Effector CD8-positive, alpha-beta T cell (primary cell): ENCODE measurements at places on chromosomes 4 and X.
A peak's percentile ranks its signal among the peaks of the same experiment; 100 is the strongest.

GRCh38 chrX:103846386-103846785 lies 14.3 kb upstream of the RAB9B start:
- DNase-seq: no peak

GRCh38 chr4:186606591-186606992 lies 51.2 kb upstream of the MTNR1A start:
- DNase-seq: no peak

- no peak for DNase-seq
Measured at GRCh38 chr4:10295301-10295700, 161.9 kb downstream of the ZNF518B start.

DNA sequence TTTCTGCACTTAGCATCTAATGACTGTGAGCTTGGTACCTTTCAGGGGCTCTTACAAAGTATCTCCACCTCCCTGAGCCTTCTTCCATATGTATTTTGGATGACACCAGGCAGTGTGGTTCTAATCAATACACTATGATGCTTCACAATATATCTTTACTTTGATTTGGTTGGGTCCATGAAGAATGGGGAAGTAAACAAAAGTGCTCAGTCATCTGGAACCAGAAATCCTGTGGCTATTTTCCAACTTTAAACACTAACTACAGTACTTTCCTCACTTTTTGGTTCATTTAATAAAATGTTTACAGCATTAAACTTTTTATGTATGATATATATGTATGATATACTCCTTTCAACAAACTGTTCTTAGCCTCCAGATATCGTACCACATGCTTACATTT lies 216.4 kb upstream of the AFF2 start:
- DNase-seq: no peak

DNA sequence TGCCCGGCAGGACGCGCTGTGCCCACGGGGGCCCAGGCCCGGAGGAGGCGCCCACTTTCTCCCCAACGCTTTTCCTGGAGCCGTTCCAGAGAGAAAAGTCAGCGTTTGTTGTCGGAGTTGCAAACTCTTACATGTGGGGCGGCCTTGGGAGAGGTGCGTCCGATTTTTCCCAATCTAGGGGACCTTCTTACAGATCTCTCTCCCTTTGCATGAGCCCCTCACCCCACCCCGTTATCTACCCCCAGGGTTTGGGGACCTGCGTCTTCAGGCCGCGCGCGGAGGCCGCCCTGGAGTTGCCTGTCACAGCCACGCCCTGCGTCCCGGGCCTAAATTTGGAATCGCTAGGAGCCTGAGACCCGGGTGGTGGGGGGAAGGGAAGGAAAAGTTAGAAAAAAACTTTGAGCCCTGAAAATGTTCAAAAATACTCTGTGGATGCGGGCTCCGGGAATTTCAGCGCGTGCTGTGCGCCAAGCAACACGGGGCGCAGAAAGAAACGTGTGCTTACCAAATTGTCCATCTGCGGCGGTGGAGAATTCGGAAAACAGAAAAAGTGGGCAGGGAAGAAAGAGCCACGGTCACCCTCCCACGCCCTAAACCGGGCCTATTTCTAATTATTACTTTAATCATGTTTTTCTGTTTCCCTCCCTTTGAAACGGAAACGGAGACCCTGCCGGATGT lies 587 bp downstream of the CD99 start:
- DNase-seq: no peak

DNA sequence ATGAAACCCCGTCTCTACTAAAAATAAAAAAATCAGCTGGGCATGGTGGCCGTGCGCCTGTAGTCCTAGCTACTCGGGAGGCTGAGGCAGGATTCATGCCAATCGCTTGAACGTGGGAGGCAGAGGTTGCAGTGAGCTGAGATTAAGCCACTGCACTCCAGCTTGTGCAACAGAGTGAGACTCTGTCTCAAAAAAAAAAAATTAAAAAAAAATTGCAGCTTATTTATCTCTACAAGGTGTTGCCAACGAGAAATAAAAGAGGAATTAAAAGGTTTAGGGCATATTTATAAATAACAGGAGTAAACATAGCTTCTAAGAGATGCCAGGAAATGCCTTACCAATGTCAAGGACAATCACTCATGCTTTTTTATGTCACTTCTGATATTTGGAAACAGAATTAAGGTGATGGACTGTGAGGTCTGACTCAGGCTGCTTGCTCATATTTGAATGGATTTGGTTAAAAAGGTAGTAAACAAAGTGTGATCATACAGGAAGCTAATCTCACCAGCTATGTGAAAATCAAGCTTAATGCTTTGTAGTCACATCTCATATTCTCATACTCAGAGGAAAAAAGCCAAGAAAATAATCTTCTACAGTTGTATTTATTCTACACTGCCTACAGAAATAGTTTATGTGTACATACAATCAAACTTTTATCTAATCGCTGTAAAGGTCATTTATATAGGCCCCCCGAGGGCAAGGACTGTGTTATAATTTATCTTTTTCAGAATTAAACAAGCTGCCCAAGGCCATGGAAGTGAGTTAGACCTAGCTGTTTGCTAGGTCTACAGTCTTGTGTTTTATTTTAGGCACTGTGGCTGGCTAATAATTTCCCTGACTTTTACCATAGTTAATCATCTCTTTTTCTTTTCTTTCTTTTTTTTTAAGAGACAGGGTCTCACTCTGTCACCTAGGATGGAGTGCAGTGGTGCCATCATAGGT lies 61.1 kb upstream of the RBMX start:
- no peak for DNase-seq

DNA sequence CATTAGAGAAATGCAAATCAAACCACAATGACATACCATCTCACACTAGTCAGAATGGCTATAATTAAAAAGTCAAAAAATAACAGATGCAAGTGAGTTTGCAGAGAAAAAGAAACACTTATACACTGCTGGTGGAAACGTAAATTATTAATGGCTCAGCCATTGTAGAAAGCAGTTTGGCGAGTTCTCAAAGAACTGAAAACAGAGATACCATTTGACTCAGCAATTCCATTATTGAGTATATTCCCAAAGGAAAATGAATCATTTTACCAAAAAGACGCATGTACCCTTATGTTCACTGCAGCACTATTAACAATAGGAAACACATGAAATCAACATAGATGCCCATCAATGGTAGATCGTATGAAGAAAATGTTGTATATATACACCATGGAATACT lies 75.0 kb downstream of the NAA11 start:
- DNase-seq: no peak

DNA sequence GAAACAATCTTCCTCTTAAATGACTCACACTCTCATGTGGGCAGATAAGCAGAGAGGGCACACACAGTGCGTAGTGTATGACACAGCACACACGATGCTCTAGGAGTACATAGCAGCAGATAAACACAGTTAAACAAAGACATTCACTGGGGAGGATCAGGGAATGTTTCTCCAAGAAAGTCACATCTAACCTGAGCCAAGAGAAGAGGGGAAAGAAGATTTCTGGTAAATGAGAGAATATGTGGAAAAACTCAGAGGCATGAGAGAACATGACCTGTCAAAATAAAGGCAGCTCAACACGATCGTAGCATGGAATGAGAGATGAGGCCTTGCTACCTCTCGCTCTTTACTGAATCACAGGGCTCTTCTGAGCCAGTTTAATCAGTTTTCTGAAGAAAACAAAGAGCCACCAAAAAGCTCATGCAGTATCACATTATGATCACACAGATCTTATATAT lies 251.0 kb downstream of the ANK2 start:
- no peak for DNase-seq

GRCh38 chr4:118086344-118086743 lies 52.1 kb downstream of the NDST3 start:
- no peak for DNase-seq

DNA sequence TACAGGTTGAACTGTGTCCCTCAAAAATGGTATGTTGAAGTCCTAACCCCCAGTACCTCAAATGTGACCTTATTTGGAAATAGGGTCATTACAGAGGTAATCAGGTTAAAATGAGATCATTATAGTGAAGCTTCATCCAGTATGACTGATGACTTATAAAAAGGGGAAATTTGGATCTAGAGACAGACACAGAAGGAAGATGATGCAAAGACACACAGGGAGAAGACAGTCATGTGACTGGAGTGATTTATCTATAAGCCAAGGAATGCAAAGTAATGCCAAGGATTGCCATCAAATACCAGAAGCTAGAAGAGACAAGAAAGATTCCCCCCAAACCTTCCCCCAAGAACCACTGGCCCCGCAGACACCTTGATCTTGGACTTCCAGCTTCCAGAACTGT lies 155.2 kb downstream of the RBMX2 start:
- no peak for DNase-seq

- no peak for DNase-seq
Measured at GRCh38 chr4:47704693-47705325, 133.1 kb downstream of the CORIN start.

GRCh38 chrX:153687121-153688039 lies at the start of gene SLC6A8:
TSS of gene SLC6A8 (plus strand) at chrX:153687926. CDS start at chrX:153688575, 649 bp downstream.
- DNase-seq: peak; percentile 9

- DNase-seq: no peak
Measured at GRCh38 chrX:74250574-74250973, 53.4 kb upstream of the ZCCHC13 start.

GRCh38 chr4:184645904-184646610 lies 3.2 kb downstream of the CASP3 start:
- no peak for DNase-seq

- no peak for DNase-seq
Measured at GRCh38 chr4:141810038-141810711, 173.8 kb downstream of the IL15 start.

DNA sequence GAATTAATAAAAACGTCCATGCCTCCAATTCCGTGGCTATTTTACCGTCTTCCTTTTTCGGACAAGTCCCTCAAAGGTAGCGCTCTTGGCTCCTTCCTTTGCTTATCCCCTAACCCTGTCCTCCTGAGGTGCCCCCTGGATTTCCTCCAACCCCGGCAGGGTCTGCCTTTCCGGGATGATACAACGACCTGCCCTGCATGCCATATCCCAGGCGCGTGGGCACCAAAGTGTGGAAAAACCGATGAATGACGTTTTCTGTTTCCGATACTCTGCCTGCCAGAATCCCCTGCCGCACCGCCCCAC lies 706 bp upstream of the CSTF2 start:
- no peak for DNase-seq
